ENCODE measurements at places on chromosomes 4 and X.

- no peak for DNase-seq
Measured at GRCh38 chr4:52244103-52244775, 193.1 kb downstream of the SPATA18 start.

DNA sequence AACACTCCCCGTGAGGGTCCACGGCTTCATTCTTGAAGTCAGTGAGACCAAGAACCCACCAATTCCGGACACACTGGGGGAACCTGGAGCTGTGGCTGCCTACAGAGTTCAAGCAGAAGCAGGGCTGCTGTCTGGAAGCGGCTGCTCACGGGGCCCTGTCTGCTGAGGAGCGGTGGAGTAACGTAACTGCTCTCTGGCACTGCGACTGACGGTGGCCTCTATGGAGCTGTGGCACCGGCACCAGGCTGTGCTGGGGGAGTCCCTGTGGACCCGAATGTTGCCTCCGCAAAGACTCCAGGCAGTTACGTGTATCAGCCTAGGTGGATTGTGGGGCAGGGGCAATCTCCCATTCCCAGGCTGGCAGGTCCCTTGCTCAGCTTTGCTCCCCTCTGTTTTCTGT is 703.3 kb upstream of the FRG1 start:
- DNase-seq, result no peak

DNA sequence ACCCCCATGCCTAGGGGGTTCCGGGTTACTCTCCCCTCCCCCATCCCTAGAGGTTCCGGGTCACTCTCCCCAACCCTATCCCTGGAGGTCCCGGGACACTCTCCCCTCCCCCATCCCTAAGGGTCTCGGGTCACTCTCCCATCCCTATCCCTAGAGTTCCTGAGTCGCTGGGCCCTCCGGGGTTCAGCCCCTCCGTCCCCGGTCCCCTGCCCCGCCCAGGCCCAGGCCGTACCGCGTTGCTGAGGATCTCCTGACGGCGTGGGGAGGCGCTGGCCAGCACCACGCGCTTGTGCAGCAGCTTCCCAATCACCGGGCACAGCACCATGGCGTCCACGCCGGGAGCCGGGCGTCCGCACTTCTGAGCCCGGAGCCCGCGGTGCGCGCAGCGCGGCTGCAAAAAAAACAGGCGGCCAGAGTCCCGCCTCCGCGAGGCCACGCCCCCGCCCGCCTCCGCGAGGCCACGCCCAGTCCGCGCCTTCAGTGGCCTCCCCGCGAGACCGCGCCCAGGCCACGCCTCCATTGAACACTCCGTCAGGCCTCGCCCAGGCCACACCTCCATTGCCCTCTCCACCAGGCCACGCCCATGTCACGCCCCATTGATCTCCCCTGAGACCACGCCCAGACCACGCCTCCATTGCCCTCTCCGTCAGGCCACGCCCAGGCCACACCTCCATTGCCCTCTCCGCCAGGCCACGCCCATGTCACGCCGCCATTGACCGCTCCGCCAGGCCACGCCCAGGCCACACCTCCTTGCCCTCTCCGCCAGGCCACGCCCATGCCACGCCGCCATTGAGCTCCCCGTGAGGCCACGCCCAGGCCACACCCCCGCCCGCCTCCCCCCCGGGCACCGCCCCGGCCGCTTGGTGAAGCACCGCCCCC is at the start of gene ASMTL:
Gene ASMTL (minus strand): TSS at position 394 of the 879 bp plus-strand sequence. CDS start 69 bp downstream, at position 325.
- peak; percentile 99 for DNase-seq

- DNase-seq, result no peak
Measured at GRCh38 chr4:76322236-76322635, 15.7 kb downstream of the STBD1 start.

DNA sequence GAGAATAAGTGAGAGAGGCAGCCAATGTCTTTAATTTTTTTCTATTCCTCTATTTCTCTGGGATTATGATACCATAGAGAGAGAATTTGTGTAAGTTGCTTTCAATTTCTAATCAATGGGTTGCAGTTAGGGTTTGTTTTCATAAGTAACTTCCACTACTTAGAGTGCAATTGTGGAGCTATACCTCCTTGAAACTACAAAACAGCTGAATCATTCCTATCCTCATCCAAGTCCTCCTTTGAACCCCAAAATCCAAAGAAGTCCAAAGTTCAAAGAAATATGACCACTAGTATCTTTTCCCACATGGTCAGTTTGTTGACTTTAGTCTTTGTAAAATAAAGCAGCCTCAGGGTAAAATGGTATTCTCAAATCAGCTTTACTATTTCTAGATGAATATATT is 1085.4 kb upstream of the INTU start:
- no peak for DNase-seq

DNA sequence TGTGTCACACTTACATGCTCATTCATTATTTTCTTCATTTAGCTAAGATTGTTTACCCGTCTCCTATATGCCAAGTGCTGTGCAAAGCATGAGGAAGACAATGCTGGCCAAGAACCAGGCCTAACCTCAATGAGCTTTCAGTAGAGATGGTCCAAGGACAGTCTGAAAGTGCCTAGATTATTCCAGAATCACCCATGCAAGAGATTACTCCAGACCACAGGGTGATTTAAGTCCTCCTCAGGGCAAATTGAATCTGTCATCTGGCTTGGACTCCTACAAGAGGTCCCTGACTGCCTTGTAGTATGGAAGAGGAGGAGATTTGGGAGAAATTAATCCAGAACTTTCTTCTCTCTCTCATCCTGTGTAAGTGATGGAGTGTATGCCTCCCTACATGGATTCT is 99.4 kb upstream of the NDP start:
- no peak for DNase-seq

DNA sequence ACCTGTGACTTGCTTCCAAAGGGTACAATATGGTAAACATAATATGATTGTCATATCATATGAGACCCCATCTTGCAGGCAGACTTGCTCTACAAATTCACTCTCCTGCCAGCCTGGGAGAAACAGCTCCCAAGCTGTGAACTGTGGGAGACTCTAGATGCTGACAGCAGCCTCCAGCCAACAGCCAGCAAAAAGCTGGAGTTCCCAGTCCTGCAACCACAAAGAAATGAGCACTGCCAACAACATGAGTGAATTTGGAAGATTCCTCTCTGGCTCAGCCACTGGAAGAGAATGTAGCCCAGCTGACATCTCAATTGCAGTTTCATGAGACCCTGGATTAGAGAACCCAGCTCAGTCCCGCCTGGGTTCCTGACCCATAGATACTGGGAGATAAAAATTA is 145.4 kb downstream of the QDPR start:
- DNase-seq, result no peak

GRCh38 chrX:25548811-25549210 is 533.0 kb upstream of the ARX start:
- DNase-seq, result no peak

DNA sequence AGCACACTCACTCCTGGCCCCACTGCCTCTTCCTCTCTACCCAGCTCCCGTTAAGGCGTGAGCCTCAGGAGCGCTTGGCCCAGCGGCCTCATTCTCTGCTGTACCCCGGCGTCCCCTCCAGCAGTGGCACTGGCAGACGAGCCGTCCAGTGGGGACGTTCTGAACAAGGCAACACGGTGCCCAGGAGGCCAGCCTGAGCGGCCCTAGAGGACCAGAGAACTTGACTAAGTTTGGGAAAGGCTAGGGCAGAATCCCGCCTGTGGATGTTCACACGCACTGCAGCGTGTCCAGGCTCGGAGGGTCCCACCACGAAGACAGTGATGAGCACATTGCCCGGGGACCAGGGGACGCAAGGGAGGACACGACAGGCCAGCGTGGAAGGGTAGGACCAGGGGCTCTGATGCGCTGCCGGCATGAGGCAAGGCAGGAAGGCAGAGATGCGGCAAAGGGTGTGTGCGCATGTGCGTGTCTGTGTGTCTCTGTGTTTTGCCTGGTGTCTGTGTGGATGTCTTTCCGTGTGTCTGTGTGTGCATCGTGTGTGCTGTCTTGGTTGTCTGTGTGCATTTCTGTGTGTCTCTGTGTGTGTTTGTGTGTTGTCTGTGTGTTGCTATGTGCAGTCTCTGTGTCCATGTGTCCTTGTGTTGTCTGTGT is 89.4 kb downstream of the ABLIM2 start:
- DNase-seq, result no peak

GRCh38 chr4:1402516-1403091 is 3.6 kb downstream of the NKX1-1 start:
- no peak for DNase-seq

DNA sequence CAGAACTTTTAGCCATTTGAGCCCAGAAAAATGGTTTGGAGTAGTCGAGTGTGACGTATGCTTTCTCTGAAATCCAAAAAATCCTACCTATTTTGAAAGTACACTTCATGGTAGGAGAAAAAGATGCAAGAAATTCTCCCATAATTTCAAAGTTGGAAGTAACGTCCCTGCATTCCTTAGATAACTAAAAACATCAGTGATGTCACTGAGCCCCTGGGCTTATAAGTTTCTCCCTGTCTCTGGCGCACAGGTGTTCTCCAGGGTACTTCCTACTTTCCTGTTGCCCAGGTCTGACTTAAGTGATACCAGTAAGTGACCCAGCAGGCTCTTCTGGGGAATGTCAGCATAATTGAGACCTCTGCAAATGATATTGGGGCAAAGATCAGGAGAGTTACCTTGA is 90.5 kb upstream of the WDR1 start:
- no peak for DNase-seq

GRCh38 chrX:124719060-124719459 is 372.7 kb downstream of the SH2D1A start:
- DNase-seq, result no peak

GRCh38 chr4:166078383-166078782 is 205.3 kb downstream of the TLL1 start:
- no peak for DNase-seq

GRCh38 chrX:3393581-3394111 is 47.2 kb upstream of the MXRA5 start:
- no peak for DNase-seq

GRCh38 chr4:181741513-181741912 is 501.7 kb upstream of the TENM3 start:
- no peak for DNase-seq

GRCh38 chr4:37767546-37767945 is 58.9 kb upstream of the PGM2 start:
- DNase-seq, result no peak

- no peak for DNase-seq
Measured at GRCh38 chr4:186643501-186644310, 80.0 kb downstream of the FAT1 start.

DNA sequence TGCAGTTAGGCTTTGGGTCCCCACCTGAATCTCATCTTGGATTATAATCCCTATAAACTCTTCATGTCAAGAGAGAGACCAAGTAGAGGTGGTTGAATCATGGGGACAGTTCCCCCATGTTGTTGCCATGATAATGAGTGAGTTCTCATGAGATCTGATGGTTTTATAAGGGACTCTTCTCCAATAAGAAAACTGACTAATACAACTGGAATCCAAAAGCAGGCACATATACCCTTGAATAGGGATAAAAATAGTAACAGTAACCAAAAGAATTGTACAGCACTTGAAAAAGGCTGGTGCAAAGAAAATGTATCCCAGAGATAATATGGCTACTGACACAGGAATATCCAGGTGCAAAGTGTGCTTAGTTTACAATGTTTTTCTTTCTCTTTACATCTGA is 351.5 kb upstream of the MAD2L1 start:
- no peak for DNase-seq

DNA sequence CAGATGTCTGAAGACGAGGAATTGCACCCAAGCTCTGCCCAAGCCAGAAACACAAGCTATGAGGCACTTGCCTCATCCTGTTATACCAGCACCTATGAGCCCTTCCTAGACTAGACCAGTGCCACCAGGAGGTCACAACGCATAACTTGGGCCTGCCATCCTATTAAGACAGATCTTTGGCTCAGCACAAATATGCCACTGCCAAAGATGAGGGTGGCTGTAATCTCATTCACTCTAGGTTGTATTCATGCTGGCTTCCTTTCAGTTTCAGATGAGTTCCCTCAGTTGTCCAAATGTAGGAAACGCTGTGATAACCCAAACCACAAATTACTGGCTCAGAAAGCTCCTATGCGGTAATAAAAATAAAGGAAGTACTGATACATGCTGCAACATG is 76.5 kb upstream of the CITED1 start:
- DNase-seq, result no peak

DNA sequence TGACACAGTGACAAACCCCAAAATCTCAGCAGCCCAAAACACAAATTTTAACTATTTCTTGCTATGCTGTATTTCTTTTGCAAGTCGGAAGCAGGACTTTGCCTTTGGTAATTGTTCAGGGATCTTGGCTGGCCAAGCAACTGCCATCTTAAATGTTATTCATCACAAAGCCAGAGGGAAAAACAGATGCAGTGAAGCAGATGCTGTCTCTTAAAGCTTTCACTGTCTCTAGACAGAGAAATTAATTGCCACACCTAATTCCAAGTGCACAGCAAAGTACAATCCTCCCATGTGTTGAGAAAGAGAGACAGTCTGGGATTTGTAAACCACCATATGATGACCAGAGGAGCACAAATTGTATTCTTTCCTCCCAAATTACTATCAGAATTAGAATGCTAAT is 30.0 kb upstream of the GALNT7 start:
- no peak for DNase-seq

DNA sequence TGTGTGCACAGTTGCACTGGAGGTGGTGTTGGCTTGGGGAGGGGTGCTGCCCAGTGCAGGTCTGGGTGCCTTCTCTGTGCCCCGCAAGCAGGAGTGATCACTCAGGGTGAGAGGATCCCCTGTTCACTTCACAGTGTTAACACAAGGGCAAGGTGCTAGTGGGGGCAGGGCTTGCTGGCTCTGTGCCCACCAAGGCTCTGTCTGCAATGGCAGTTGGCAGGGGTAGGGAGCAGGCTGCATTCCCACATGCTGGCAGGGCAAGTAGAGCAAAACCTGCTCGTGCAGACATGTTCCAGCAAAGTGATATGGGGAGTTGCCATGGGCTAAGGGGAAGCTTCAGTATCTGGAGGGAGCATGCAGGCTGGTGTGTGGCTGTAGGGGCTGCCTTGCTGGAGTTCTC is 428.0 kb downstream of the ZNF674 start:
- DNase-seq, result no peak

DNA sequence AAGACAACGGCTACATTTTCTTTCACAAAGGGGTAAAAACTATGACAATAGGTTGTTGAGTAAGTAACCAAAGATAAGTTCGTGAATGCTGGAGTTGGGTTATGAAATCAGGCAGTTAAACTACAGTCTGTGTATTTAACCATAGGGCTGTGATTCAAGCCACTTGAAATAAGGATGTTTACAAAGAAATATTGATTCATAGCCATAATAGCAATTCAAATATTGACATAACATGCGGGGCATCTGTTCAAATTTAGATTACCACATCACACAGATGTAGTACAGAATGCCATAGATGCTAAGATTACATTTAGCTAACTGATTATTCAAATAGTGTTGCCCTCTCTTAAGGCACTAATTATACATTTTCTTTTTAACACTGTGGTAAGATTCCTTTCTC is 364.1 kb downstream of the FSTL5 start:
- DNase-seq, result no peak

GRCh38 chrX:73401591-73402266 is 45.1 kb upstream of the CDX4 start:
- DNase-seq, result no peak

Data from GM10248 (cell line).